Ureter (tissue), 1 donor: ENCODE measurements at places on chromosomes 6 and 20. TPM values are rescaled to one million over a fixed set of nuclear protein-coding genes. Genes with fewer than 3 reads are reported as not detected.

DNA sequence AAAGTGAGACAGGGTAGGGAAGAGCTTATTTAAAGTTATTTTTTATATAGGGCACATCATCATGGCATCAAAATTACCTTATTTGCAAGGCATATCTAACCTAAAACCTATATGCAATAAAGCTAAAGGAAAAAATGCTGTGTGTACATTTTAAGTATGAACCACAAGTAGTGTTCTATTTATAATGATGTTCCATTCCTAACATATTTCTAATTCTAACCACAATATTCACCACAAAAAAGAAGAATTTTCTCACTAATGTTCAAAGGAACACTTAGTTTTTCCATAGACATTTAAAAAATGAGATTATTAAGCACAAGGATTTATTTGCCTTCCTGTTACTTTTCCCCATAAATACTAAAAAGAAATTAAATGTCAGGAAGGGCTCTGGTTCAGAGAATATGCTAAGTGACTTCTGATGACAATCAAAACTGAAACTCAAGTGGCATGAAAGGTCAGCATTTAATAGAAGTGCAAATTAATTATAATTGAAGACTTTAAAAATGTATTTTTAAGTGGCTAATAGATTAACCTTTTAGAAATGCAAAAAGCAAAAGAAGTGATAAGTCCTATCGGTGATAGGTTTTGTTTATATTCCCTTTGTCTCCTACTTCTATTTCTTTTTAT, 25.1 kb downstream of the GPR63 start:
- DNase-seq, result no peak

- no peak for DNase-seq
Measured at GRCh38 chr6:159212028-159212427, 42.8 kb downstream of the FNDC1 start.

DNA sequence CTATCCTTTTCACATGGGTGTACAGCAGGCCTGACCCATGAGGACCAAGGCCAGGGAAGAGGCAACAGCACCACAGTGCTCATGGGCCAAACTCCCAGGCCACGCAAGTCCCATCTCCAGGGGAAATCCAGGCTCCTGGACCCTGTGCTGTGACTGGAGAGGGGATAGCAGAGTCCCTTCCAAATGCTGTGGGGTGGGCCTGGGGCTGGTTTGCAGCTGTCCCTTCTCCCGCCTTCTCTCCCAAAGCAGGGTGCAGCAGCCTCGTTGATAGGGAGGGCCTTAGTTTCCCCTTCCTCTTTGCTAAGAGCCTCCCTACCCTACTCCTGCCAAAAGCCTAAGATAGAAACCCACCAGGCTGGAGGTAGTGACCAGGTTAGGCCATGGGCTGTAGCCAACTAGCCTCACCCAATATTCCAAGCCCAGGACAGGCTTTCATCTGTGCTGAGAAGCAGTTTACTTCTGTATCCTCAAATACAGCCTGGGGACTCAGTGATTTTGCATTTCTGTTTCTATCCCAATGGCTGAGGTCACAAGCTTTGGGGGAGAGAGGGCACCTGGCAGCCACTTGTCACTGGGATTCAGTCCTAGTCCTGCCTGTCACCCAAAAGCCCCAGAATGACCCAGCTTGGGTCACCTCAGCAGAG, 1.4 kb downstream of the CTSZ start:
- DNase-seq, result no peak

DNA sequence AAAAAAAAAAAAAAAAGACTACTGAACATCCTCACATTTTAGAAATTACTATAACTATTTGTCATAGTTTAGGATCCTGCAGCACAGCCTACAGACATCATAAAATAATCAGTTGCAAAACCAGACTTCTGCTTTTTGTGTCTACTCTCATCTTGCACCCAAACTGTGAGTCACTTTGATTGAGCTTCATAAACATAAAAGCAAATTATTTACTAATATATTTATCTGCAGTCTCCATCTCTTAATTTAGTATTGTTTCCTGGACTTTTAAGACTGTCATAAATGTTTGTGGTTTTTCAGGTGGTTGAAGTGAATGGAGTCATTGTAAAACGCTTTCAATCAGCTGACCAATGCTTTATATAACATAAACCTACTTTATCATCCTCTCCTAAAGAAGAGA, 14.8 kb upstream of the CALHM6 start:
- DNase-seq, result no peak

GRCh38 chr20:13141546-13141945, 79.5 kb upstream of the ISM1 start:
- DNase-seq, result no peak

GRCh38 chr6:152063170-152063921, 255.9 kb downstream of the ESR1 start:
- no peak for DNase-seq

DNA sequence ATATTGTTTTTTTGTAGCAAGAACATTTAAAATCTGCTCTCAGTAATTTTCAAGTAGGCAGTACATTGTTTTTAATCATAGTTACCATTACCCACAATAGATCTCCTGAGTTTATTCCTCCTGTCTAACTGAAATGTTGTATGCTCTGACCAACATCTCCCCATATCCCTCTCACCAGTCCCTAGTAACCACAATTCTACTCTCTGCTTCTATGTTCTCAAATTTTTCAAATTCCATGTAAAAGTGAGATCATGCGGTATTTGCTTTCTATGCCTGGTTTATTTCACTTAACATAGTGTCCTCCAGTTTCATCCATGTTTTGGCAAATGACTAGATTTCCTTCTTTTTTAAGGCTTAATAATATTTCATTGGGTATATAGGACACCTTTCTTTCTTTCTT, 300.5 kb downstream of the KCNQ5 start:
- DNase-seq, result no peak

GRCh38 chr6:138242987-138243592, 24.8 kb upstream of the PBOV1 start:
- DNase-seq, result no peak

GRCh38 chr20:13638162-13638495, 603 bp downstream of the TASP1 start:
- no peak for DNase-seq

- no peak for DNase-seq
Measured at GRCh38 chr20:11569163-11569562, 348.5 kb upstream of the BTBD3 start.

DNA sequence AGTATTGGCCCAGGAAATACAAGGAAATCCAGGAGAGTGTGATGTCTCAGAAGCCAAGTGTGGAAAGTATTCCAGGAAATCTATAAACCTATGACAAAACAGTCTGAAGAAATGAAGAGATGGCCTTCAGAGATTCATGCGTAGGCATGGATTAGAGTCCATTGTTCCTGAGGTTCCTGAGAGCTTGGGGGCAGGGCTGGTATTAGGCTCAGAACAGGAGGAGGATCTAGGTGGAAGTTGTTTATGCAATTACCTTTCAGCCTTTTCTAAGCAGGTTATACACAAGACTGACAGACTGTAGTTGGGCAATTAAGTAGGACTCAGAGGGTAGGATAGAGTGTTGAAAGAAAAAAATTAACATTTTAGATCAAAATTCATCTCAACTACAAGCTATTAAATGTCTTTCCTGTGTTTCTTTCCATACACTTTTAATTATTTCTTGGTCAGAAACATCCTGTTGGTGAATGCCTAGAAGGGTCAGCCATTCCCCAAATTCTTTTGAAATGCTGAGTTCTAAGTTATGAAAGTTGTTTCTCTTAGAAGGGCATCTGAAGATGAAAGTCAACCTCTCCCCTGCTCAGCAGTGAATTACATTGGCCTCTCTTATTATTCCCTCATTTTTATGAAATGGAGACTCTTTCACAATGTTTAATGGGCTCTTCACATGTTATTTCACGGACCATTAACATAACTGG, 201.2 kb upstream of the MYLIP start:
- no peak for DNase-seq

DNA sequence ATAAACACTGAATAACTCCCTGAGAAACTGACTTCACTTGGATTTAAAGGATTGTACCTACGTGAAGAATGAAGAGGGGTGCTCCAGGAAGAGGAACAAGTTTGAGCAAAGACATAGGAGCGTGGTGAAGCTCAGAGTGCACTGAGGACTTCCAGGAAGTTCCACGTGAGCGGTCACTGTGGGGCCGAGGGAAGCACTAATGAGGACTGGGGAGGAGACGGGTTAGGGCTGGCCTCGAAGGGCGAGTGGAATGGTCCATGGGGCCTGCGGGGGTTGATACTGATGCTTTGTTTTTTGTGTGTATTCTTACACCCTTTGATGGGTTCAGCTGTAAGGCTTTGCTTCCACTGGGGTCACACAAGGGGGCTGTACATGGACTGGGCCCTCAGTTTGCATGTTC, 91.9 kb downstream of the CDH4 start:
- no peak for DNase-seq

GRCh38 chr6:43980004-43980795, 147.1 kb downstream of the MRPL14 start:
- peak; percentile 42 for DNase-seq

DNA sequence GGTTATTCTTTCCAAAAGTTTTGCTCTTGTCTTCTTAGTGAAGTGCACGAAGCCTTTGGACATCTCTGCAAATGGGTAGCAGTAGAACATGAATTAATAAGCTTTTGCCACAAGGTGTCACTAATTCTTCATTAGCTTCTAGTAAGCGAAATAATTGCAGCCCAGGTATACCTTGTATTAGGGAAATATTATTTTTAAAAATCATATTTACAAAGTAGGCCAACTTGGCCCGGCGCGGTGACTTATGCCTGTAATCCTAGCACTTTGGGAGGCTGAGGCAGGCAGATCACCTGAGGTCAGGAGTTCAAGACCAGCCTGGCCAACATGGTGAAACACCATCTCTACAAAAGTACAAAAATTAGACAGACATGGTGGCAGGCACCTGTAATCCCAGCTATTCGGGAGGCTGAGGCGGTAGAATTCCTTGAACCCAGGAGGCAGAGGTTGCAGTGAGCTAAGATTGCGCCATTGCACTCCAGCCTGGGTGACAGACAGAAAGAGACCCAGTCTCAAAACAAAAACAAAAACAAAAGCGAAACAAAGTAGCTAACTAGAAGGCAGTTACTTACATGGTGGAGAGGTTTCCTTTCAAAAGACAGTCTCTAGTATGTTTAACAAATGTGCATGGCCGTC, 8.8 kb upstream of the RSPH3 start:
- DNase-seq, result no peak

DNA sequence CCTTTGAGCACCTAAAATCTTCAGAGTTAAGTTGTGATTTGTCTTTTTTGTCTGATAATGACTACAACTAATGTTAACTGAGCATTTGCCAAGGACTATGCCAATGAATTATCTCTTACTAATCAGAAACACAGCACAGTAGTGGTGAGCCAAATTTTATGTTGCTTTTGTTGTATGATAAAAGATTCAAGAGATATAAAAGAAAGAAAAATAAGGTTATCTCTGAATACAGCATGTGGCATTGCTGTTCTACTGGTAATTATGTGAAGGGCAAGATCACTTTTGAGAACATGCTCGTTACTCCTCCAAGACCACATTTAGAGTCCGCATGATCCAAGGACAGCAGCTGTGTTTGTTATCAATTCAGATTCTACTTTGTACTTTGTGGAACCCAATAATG, 133.4 kb upstream of the MYLIP start:
- DNase-seq, result no peak

DNA sequence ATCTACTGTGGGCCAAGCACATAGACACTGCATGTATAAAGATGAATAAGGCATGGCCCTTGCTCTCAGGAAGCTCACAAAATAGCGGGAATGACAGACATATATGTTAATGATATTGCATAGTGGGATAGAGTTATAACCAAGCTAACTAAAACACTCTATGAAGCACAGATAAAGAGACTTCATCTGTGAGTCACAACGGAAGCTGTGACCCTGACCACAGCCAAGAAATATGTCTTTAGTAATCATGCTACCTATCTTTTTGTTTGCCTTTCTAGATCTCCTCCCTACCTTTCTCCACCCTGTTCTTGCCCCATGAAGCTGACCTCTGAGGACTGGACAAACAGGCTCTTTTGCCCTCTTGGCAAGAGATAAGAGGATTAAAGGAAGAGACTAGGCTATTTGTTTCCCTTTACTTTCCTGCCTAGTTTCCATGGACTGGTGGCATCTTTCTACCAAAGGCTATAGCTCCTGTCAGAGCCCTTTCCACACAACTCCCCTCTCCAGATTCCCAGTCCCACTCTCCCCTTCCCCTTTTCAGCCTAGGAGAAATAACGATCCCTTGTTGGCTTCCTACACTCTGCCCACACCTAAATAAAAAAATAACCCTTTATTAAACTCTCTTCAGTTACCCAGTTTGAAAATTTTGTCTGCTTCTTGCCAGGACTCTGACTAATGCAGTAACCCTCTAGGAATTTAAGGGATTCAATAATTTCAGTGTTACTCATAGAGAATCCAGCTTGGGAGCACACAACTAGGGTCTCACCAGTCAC, 504.9 kb upstream of the MARCKS start:
- DNase-seq, result no peak

- peak; percentile 39 for DNase-seq
Measured at GRCh38 chr20:57659517-57660180, 39.4 kb upstream of the ZBP1 start.

DNA sequence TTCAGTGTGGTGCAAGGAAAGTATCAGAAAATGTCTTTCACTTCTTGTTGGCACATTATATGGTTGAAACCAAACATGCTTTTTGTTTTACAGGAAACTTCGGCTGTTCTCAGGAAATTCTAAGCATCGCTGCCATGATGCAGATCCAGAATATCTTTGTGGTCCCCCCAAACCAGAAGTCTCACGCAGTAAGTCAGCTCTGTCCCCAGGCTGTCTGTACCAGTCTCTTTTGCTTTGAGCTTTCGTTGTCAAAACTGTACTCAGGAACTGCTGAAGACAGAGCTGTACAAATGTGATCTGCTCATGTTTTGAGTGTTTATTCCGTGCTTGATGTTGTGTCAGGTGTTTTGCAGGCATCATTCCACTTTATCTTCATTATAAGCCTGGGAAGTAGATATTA, 59.6 kb downstream of the DHX35 start:
- DNase-seq, result no peak

DNA sequence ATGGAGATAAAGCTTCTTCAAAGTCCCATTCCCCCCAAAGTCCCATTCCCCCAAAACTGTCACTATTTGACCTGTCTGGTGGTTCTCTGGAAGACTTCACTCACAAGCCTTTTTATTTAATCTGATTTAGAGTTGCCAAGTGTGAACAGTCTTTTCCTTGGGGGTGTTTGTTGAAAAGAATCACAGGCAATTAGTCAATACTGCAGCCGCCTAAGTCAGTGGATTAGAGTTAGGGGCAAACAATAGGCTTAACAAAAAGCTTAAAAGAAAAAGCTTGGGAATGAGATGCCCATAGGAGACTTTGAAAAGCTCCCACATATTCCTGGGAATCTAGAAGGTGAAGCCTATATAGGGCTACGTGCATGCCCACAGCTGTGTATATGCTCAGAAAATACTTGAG, 8.0 kb upstream of the RIPOR2 start:
- no peak for DNase-seq

FOXA2 gene
- not detected for total RNA-seq

FAM83C gene
- 4.0 TPM for total RNA-seq

FAXC gene
- 2.7 TPM for total RNA-seq

GSTA2 gene
- total RNA-seq, result not detected

WFDC2 gene
- total RNA-seq, result 244 TPM

MYBL2 gene
- 0.60 TPM for total RNA-seq

MPIG6B gene
- 0.26 TPM for total RNA-seq

CYP21A2 gene
- 3.8 TPM for total RNA-seq

HLA-DPA1 gene
- total RNA-seq, result 145 TPM

ADGRF1 gene
- 70.0 TPM for total RNA-seq

FHL5 gene
- 14.9 TPM for total RNA-seq

DEFB116 gene
- not detected for total RNA-seq
